Pancreas (tissue), 10 donors: ENCODE measurements at places on chromosomes 12 and 14. TPM values are rescaled to one million over a fixed set of nuclear protein-coding genes. Genes with fewer than 3 reads are reported as not detected.

DNA sequence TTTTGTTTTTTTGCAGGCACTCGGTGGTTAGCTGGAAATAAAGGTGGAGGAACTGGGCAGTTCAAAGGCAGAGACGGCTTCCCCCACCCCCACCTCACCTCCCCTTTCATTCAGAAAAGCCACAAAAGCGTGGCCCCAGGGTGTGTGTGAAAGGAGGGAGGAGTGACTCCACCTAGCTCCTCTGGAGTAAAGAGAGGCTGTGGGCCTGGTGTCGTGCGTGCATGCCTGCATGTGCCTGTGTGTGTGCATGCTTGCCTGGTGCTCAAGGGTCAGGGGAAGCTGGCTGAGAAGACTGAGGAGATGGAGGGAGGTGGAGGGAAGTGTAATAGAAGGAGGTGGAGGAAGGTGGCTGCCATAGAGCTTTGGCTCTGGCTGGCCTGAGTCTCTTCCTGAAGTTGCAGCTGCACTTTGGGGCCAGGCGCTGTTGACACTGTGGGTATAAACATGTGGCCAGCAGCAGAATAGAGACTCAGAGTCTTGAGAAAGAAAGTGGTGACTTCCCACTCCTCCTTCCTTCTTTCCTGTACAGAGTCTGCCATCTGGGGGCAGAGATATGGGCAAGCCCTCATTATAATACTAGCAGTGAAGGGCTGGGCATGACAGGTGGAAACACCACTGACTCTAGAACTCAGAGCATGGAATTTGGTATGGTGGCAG, 36.9 kb upstream of the SINHCAF start:
- no peak for DNase-seq

DNA sequence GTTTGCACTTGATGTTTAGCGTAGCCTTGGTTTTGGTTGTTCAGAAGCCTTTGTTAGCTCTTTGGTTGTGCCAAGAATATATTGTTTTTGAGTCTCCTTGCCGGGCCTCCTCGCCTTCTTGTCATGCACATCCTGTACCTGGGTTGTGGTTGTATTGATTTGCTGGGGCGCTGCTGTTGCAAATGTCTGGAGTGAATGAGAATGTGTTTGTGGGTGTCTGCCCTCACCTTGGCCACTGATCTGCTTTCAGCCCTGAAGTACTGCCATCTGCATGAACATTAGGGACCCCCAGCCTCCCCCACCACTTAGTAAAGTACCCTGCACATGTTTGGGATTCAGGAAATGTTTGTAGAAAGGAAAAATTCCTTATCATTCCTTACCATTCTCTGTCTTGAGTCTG, 16.5 kb downstream of the PRKCH start:
- DNase-seq: no peak

DNA sequence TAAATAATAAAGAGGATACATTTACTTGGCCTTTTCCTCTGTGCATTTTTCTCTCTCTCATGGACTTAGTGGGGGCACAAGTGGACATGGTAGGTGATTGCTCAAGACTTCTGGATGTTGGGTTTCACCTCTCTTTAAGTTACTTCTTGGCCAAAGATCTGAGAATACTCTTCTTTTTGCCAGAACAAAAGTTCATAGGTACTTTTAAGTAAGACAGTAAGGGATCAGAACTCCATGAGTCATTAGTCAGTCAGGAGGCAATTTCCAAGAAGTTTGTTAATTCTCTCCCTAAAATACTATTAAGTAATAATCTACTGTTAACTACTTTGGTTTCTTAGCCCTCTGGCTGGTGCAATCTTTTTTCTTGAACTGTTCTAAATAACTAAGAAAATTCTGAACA, 84.2 kb downstream of the GRIP1 start:
- no peak for DNase-seq

DNA sequence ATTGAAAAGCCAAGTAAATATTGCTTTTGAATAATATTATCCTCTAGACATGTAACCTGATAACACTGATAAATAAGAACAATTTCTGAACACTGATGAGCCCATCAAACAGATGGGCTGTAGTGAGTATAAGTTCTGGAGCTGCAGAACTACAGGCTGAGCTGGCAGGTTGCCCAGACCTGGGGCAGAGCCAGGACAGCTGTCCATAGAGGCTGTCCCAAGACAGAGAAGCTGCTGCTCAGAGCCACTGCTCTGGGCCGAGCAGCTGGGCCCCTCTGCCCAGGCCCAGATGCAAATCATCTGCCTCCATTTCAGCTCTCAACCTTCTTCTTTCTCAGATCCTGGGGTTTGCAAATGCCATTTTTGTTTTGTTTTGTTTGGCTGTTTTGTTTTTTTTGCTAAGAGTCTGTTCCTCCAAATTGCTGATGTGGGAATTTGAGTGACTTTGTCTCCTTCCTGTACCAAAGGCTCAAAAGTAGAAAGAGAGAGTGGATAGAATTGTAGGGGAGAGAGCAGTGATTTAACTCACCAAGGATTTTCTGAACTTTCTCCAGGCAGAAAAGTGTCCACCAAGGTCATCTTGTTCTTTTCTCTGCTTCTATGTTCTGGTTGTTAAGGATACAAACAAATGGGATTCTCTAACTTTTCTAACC, 4.0 kb upstream of the TESPA1 start:
- peak; percentile 36 for DNase-seq

GRCh38 chr14:97851428-97851995, 1054.3 kb downstream of the VRK1 start:
- DNase-seq: no peak

GRCh38 chr12:47610686-47611252, 95.1 kb downstream of the RPAP3 start:
- no peak for DNase-seq

DNA sequence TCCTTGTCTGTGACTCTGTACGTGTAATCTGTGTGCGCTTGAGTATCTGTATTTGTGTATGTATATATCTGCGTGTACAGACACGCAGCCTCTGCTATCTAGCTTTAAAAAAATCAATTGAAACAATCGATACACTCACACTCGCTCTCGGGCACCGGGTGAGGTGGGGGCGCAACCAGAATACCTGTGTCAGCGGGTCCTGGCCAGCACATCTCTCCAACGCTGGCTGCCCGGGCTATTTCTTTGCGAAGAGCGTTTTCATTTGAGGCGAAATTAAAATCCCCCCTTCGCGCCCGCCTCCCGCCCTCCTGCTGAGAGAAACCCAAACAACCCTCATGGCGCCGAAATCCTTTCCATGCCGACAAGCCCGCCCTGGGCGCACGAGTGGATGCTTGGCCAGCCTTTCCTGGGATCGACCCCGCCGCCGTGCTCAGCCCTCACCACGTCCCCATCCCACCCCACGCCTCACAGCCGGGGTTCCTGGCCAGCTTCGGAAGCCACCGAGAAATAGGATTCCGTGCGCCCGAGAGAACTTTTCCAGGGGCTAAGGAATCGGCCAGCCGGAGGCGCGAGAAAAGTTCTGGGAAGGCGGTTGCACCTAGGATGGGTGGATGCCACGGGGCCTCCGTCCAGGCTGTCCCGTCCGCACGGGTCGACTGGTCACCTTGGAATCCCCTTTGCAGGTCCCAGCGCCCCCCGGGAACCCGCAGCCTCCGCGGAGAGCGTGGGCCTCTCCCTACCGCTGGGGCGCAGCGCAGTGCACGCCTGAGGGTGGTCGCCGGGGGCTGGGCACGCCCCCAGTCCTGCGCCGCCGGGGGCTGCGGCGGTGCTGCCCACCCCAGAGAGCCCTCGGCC, 1.0 kb downstream of the ZDHHC22 start:
- DNase-seq: no peak

GRCh38 chr14:77303417-77304156, 17.1 kb downstream of the POMT2 start:
- DNase-seq: no peak

GRCh38 chr12:19778797-19779196, 339.5 kb downstream of the AEBP2 start:
- no peak for DNase-seq

DNA sequence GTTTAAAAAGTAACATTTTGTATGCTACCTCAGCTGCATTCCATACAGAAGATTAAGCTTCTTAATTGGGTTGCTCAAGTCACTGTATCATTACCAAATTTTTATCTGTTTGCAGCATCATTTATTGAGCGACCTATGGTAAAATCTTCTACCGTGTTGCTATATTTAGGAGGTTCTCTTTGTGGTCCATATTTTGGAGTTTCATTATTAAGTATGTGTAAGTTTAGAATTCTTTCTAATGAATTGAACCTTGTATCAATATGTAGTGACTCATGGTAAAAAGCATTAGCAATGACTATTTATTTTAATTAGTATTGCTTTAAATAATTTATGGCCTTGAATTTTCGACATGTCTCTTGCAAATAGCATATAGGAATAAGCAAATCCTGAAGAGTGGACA, 42.2 kb downstream of the CSRP2 start:
- DNase-seq: no peak

- no peak for DNase-seq
Measured at GRCh38 chr14:66572826-66573225, 64.9 kb downstream of the GPHN start.

- DNase-seq: no peak
Measured at GRCh38 chr14:34951286-34951685, 31.5 kb upstream of the SRP54 start.

GRCh38 chr14:104563742-104564615, 15.6 kb upstream of the C14orf180 start:
- peak; percentile 92 for DNase-seq

DNA sequence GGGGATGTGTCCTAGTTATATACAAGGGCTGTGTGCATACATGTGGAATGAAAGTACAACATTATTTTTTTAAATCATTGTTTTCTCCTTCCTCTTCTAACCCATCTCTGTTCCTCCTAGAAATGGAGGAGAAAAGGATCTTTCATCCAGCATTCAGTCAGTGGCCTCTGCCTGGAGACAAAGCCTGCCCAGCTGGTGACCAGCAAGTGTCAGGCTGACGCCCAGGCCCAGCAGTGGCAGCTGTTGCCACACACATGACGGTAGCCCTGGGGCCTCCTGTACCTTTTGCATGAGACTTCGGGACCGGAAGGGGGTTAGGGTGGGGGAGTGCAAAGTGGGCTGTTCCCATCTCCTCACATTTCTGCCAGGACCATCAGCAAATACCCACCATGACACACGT, 46.2 kb downstream of the ERH start:
- DNase-seq: no peak

- DNase-seq: no peak
Measured at GRCh38 chr12:50620978-50621360, 116.2 kb downstream of the DIP2B start.

DNA sequence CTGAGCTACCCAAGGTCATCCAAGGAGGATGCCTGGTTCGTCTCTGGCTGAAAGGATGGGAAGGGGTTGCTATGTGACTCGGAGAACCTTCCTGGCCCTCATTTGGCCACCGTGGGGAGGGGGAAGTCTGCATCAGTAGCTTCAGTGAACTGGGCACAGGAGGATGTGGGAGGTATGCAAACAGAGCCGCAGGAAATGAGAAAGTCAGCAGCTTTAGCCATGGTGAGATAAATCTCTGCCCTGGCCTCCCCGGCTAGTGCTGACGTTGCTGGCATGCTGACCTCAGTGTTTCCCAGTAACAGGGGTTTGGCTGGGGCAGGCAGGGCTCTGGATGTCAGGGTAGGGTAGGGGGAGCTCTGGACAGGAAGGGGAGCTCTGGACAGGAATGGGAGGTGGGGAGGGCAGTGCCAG, 2.3 kb upstream of the CEBPE start:
- no peak for DNase-seq

- DNase-seq: no peak
Measured at GRCh38 chr12:3727877-3728632, 24.9 kb downstream of the CRACR2A start.

GRCh38 chr12:69688471-69689427, 10.4 kb downstream of the BEST3 start:
- DNase-seq: peak; percentile 2

DNA sequence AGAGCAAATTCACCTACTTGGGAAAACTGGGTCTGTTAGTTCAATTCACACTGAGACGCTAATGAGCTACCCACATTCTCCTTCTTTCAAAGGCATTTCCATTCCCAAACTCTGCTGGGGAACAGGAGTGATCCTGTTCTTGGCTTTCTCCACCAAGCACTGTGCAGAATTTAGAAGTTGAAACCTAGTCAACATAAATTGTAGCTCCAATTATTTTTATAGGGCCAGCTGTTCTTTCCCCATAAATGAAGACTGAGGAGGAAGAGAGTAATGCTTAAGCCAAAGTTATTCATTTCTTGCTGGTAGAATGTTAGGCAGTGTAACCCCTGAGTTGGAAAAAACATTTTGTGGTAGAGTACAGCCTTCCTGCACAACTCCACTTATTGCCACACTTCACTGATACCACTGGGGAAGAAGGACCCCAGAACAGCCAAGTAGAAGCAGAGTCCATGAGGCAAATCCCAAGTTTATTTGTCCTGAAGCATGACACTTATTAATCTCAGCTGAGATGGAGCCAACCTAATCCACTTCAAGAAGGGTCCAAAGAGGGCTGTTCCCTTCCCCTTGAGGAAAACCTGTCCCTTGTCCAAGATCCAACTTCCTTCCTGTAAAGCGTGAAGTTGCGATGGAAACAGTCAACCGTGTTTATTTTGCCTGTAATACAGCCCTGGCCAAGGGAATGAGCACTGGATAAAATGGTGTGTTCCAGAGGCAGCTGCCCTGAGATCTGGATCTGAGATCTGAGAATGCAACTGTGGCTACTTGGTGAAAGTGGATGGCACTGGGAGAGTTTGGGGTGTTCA, 151.8 kb downstream of the TBX5 start:
- no peak for DNase-seq

- no peak for DNase-seq
Measured at GRCh38 chr12:76276499-76277151, 71.6 kb downstream of the BBS10 start.

DNA sequence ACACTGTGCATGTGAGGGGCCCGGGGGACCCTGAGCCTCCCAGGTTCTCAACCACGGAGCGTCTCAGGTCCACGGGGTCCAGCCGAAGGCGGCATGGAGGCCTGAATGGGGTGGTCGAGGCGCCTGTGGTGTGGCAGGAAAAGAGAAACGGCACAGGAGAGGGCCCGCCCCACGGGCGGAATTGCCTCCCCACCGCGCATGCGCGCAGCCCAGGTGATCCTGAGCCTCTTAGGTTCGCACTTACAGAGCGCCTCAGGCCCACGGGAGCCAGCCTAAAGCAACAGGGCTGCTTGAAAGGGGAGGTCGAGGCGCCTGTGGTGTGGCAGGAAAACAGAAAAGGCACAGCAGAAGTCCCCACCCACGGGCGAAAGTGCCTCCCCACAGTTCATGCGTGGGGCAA, 311.0 kb downstream of the ALG10 start:
- no peak for DNase-seq

TCP11L2 gene
- total RNA-seq: 24.4 TPM

POTEM gene
- total RNA-seq: not detected

RPGRIP1 gene
- total RNA-seq: not detected

SERPINA9 gene
- total RNA-seq: not detected

PPFIBP1 gene
- total RNA-seq: 29.8 TPM

ACSS3 gene
- 4.4 TPM for total RNA-seq

SLC7A8 gene
- total RNA-seq: 29.4 TPM

CFAP54 gene
- 0.14 TPM for total RNA-seq

PDZRN4 gene
- not detected for total RNA-seq

ASB8 gene
- 19.7 TPM for total RNA-seq

BCL2L2 gene
- total RNA-seq: 27.5 TPM

AHNAK2 gene
- 2.4 TPM for total RNA-seq
